ENCODE measurements at places on chromosomes 12 and 14. TPM values are rescaled to one million over a fixed set of nuclear protein-coding genes. Genes with fewer than 3 reads are reported as not detected.

DAD1 gene
- 155 TPM for total RNA-seq

PARP11 gene
- total RNA-seq, result not detected

TRAF3 gene
- total RNA-seq, result 41.3 TPM

TMPRSS12 gene
- not detected for total RNA-seq

B4GALNT3 gene
- total RNA-seq, result 8.0 TPM

HVCN1 gene
- 3.4 TPM for total RNA-seq

NOC4L gene
- 27.1 TPM for total RNA-seq

COQ5 gene
- total RNA-seq, result 32.2 TPM

TMED10 gene
- total RNA-seq, result 770 TPM

AQP6 gene
- total RNA-seq, result not detected

CSRP2 gene
- total RNA-seq, result 4.5 TPM

SLC6A15 gene
- not detected for total RNA-seq

GRCh38 chr12:92259291-92259690 is 113.6 kb upstream of the BTG1 start:
- DNase-seq, result no peak

GRCh38 chr14:94377866-94378470 is 10.4 kb downstream of the SERPINA1 start:
- DNase-seq, result no peak

- no peak for DNase-seq
Measured at GRCh38 chr14:92668276-92668973, 80.0 kb downstream of the LGMN start.

DNA sequence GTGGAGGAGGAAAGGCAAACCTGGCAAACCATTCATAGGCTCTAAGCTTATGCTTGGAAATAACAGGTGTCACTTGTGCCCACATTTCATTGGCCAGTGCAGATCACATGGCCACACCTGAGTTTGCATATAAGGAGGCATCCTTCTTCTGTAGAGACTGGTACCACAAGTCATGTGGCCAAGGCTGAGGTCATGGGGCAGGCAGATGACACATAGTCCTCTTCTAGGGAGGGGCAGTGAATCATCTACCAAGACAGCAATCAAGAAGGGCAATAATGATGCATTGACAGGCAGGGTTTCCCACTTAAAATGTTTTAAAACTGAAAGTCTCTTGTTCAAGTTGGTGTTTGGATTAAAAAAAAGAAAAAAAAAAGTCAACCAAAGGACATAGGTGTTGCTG is 77.3 kb downstream of the DAAM1 start:
- no peak for DNase-seq

GRCh38 chr12:129675947-129676346 is 227.9 kb downstream of the TMEM132D start:
- no peak for DNase-seq

- no peak for DNase-seq
Measured at GRCh38 chr12:92162079-92162478, 16.4 kb upstream of the BTG1 start.

- DNase-seq, result peak; percentile 48
Measured at GRCh38 chr12:126198966-126199692, 1133.9 kb downstream of the AACS start.

DNA sequence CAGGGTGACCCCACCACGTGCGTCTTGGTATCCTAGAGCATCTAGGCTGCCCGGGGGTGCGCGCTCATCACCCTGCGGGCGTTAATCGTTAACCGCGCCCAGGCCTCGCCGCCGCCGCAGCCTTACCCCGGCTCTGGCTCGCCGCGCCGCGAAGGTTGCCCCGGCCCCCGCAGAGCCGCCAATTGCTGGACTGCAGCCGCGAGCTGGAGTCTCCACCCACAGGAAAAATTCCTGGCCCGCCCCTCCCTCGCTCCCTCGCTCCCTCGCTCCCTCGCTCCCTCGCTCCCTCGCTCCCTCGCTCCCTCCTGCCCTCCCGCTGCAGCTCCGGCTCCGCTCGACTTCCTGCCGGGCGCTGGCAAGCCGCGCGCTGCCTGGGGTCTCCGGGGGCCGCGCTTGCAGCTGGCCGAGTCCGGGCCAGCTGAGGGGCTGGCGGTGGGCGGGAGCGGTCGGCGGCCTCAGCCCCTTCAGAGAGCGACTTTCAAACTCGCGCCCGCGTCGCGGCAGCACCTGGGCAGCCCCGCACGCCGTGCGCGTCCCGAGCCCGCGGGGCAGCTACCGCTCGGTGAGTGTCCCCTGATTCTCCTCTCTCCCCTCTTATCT is at the start of gene PLEKHG3:
TSS of gene PLEKHG3 (plus strand) at position 282 of the 600 bp plus-strand sequence. CDS start 23,208 bp downstream, outside the sequence.
- DNase-seq, result peak; percentile 88

DNA sequence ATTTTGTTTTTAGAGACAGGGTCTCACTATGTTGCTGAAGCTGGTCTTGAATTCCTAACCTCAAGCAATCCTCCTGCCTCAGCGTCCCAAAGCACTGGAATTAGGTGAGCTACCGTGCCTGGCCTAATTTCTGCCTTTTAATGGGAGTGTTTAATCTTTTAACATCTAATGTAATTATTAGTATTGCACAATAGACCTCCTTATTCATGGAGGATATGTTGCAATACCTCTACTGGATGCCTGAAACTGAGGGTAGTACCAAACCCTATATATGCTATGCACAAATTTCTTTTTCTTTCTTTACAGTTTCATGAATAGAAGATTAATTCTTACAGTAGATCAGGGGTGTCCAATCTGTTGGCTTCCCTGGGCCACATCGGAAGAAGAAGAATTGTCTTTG is 47.8 kb downstream of the MYRFL start:
- no peak for DNase-seq

DNA sequence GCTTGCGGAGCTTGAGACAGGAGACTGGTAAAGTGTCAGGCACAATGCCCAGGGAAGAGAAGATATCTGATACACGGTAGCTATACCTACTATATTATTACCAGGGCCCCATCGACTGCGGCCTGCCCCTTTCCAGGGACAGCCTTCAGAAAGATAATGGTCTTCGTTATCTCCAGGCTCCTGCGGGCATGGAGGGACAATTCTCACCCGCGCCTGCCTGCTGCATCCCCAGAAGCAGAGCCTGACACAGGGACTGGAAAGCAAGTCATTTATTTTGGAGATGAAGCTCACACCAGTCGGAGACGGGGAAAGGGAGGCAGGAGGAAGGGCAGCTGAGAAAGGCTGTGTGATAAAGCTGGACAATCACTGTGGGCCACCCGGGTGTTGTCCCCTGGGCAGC is 67.9 kb upstream of the FAM222A start:
- no peak for DNase-seq

- DNase-seq, result no peak
Measured at GRCh38 chr12:23750923-23751322, 198.5 kb downstream of the SOX5 start.

- DNase-seq, result no peak
Measured at GRCh38 chr12:103875666-103876065, 34.6 kb upstream of the NT5DC3 start.

- peak; percentile 51 for DNase-seq
Measured at GRCh38 chr12:50620109-50620977, 115.6 kb downstream of the DIP2B start.

- DNase-seq, result no peak
Measured at GRCh38 chr14:80200093-80200492, 11.2 kb downstream of the DIO2 start.

DNA sequence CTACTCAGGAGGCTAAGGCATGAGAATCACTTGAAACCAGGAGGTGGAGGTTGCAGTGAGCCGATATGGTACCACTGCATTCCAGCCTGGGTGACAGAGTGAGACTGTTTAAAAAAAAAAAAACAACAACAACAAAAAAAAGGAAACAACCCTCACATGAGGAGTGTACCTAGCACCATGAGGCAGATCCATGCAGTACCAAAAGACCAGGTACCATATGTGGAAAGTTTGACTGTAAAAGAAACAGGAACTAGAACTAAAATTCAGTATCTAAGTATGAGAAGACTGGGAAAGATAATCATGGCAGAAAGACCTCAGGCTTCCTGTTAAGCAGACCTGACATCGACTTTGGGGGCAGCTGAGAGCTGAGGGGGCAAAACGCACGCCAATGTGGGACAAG is 55.1 kb downstream of the TRAFD1 start:
- DNase-seq, result no peak

DNA sequence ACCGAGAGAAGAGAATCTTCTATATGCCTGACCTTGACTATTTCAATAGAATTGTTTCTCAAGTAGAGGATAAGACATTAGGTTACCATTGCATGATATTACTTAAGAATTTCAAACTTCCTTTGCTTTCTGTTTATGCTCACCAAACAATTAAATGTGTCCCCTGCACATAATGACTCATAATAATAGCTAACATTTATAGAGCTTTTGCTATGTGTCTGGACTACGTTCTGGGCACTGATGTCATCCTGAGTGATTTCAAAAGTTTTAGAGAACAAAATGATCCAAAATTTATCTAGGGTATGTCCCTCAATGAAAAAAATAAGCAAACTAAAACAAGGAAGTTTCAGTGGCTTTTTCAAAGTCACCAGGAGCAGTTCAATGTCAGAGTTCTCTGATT is 38.8 kb downstream of the SLC15A5 start:
- no peak for DNase-seq

GRCh38 chr12:31322801-31323207 is 3.1 kb downstream of the SINHCAF start:
- DNase-seq, result peak; percentile 71

DNA sequence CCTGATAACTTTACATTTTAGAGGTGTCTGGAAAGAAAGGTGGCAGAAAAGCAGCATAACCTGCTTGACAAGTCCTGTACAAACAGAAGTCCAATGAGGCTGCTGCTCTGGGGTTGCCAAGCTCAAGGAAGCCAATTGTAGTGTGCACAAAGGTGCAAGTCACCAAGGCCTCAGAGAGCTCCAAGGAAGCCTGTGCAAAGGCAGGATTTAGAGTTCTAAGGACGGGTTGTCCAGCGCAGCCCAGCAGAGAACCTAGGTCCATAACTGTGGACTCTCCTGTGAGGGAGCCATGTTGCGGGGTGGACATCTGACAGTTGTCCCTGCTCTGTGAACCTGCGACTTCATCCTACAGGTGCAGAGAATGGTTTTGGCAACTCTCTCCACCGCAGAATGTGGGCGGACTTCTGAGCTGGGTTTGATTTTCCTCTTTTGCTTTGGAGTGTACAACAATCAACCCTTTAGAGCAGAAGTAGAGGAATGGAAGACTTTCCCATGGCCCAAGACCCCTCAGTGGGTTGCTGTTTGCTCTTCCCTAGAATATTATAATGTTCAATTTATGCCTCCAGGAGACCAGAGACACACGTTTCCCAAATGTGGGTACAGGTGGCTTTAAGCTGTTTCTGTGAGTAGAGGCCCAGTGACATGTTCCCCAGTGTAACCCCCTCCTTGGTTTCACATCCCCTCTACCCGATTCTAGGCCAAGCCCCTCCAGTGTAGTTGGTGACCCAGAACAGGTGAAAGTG is 81.0 kb downstream of the ETV6 start:
- peak; percentile 83 for DNase-seq

- DNase-seq, result peak; percentile 18
Measured at GRCh38 chr14:23568600-23569331, 1.2 kb upstream of the AP1G2 start.

DNA sequence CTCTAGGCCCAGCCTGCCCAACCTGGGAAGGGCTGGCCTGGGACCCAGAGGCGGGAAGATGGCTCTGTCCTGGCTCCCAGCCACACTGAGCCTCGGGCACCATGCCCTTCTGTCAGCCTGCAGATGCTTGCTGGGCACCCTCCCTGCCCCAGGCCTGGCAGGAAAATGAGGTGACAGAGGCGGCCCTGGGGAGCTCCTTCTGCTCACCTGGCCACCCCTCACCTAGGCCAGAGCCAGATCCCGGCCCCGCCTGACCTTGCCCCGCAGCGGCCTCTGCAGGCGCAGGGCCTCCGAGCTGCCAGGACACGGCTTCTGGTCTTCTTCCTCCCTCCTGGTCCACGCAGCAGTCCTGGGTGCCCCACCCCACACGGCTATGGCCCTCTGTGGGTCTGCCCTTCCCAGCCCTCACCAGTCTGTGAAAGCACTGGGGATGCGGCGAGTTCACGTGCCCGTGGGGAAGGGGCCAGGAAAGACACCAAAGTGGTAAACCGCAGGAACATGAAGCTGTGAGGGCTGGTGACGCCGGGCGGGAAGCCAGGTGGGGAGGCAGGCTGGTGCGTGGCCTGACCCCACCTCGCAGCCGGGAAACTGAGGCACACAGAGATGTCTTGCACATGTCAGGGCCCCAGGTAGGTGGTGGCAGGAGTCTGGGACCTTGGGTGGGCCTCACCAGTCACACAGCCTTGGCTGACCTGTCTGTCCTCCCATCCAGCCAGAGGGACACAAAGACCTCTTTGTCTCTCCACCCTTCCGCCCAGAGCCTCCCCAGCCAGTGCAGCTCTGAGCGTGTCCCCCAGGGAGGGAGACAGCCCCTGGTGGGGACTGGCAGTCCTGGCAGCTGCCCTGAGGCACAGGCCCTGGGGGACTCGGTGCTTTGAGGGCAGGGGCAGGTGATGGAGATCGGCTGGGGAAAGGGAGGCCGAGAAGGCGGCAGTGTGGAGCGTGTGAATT is 12.8 kb downstream of the BAG5 start:
- DNase-seq, result no peak

DNA sequence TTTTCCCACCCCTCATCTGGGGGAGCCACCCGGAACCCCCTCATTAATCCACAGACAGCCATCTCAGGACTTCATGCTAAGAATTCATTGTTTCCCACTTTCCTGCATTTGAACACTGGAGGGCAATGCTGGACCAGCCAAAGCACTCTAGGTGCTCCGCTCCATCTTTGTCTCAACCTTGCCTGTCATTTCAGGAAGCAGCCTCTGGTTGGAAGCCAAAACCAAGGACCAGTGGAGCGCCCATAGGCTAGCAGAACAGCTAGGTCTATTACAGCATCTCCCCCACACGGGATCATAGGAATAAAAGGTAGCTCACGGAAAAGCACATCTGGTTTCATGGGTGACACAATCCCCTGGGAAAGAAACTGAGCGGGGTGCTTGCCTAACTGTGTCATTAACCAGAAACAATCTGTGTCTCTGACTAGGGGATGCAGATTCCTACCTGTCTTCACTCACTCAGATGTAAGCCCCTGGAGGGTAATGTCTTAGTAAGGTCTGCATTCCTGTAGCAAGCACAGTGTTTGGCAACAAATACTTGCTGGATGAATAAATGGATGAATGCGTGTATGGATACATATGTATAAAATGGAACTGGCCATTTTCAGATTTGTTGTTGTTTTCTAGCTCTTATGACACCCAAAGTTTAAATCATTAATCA is 197.0 kb downstream of the DAD1 start:
- peak; percentile 43 for DNase-seq

DNA sequence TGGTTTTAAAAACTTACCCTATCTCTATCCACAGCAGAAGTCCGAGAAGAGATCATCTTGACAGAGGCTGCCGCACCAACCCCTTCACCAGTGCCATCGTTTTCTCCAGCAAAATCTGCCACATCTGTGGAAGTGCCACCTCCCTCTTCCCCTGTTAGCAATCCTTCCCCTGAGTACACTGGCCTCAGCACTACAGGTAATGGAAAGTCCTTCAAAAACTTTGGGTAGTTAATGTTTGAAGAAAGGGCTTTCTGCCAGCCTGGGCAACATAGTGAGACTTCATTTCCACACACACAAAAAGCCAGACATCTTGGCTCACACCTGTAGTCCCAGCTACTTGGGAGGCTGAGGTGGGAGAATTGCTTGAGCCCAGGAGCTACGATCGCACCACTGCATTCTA is 41.6 kb upstream of the RIC8B start:
- DNase-seq, result no peak
